ENCODE measurements at places on chromosomes 16 and 17.

- no peak for DNase-seq
These were observed 11.6 kb upstream of the DLX4 start for GRCh38 chr17:49957350-49957749.

DNA sequence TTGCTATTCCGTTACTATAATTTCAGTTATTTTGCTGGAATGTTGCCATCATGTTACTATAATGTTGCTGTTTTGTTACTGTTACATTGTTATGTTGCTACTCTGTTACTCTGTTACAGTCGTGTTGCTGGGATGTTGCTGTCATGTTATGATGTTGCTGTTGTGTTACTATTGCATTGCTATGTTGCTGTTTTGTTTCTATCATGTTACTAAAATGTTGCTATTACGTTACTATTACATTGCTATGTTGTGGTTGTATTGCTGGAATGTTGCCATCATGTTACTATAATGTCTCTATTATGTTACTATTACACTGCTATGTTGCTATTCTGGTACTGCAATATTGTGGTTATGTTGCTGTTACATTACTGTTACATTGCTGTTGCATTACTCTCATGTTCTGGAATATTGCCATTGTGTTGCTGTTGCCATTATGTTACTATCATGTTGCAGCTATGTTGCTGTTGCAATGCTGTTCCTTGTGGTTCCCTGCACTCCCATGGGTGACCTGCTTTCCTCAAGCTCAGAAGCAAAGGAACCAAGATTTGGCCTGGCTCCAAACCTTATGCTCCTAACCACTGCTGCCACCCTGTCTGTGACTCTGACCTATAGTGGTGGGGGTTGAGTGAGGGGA lies 64.4 kb downstream of the ABCC6 start:
- no peak for DNase-seq

- no peak for DNase-seq
These were observed 15.5 kb downstream of the NEUROD2 start for GRCh38 chr17:39591958-39592954.

DNA sequence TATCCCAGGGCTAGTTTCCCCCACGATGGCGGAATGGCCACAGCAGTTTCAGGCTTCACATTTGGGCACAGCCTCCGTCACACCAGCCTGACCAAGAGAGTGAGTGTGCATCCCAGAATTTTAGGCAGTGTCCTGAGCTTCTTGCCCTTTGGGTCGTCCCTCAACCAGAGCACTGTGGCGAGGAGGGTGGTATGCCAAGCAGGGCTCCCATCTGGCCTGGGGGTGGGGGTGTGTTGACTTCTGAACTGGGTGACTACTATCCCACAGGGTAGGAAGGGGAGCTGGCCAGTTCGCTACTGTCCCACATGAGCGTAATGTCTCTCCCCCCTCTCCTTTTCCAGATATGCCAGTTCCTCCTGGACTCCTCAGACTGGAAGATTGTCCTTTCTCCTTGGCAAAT lies 16.1 kb downstream of the USP10 start:
- no peak for DNase-seq

DNA sequence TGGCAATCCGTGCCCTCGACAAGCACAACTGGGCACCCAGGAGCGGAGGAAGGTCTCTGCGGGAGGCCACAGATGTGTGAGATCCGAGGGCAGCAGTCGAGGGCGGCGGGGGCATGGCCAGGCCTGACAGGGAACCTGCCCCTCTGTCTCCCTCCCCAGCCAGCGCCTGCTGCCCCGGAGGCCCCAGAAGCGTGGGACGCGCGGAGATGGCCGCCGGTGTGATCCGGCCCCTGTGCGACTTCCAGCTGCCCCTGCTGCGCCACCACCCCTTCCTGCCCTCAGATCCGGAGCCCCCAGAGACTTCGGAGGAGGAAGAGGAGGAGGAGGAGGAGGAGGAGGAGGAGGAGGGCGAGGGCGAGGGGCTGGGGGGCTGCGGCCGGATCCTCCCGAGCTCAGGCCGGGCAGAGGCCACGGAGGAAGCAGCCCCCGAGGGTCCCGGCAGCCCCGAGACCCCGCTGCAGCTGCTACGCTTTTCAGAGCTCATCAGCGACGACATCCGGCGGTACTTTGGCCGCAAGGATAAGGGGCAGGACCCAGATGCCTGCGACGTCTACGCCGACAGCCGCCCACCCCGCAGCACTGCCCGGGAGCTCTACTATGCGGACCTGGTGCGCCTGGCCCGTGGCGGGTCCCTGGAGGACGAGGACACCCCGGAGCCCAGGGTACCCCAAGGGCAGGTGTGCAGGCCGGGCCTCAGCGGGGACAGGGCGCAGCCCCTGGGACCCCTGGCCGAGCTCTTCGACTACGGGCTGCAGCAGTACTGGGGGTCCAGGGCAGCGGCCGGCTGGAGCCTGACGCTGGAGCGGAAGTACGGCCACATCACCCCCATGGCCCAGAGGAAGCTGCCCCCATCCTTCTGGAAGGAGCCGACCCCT lies 1.7 kb downstream of the PERCC1 start:
- no peak for DNase-seq

- DNase-seq, result no peak
These were observed 3.5 kb upstream of the CES4A start for GRCh38 chr16:66984892-66985311.

GRCh38 chr16:81651758-81652718 lies 127.1 kb upstream of the PLCG2 start:
- no peak for DNase-seq

- DNase-seq, result no peak
These were observed 14.6 kb downstream of the AP1G1 start for GRCh38 chr16:71794018-71794417.

- DNase-seq, result no peak
These were observed 202.5 kb downstream of the MSI2 start for GRCh38 chr17:57458718-57459285.

DNA sequence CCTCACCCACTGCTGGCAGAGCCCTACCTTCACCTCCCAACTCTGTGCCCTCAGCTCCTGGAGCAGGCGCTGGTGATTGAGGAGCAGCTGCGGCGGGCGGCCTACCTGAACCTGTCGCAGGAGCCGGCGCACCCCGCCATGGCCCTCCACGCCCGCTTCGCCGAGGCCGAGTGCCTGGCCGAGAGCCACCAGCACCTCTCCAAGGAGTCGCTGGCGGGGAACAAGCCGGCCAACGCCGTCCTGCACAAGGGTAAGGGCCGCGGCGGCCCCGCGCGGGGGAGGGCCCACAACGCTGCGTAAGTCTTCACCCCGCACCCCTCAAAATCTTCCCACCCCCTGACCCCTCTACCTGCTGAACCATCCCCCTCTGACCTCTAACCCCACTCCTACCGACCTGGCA lies 7.0 kb downstream of the RNF227 start:
- no peak for DNase-seq

DNA sequence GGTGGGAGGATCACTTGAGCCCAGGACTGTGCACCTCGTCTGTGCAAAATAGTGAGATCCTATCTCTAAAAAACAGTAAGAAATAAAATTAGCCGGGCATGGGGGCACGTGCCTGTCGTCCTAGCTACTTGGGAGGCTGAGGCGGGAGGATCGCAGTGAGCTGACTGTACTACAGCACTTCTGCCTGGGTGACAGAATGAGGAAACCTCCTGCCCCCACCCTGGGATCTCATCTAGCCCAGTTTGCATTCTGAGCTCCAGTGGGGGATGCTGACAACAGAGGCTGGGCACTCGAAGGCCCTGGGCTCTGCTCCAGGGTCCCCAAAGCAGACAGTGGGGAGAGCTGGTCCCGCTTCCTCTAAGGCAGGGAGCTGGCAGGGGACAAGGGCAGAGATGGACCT lies 7.1 kb downstream of the NAGPA start:
- no peak for DNase-seq

DNA sequence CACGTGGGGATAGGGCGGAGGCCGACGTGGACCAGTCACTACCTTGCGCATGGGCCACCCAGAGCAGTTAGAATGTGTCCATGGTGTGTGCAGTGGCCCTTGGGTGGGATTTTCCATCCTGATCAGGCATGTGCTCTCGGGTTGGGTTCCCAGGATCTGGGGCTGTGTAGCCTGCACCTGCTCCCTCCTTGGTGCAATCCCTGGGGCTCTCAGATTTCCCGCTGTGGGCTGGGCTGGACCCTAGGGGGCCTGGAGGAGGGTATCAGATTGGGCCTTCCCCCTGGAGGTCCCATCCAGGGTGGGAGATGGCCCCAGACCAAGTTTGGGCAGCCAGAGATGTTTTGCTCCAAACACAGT lies 1.3 kb downstream of the SMTNL2 start:
- DNase-seq, result no peak

DNA sequence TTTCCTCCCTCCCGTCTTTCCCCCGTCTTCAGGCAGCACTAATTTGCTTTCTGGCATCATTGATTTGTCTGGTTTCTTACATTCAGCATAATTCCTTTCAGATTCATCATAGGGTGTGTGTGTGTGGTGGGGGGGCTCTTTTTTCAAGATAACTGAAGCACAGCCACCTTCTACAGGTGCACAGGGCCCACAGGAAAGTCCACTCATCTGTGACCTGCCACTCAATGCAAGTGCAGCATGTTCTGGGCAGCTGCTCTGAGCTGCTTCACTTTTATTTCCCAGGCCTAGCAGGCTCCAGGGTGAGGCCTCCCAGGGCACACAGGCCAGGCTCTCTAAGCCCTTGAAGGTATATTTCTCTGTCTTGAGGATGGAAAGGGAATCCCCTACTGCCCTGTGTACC lies 35.2 kb upstream of the MYH10 start:
- DNase-seq, result no peak

Measured in stimulated activated CD8-positive, alpha-beta memory T cell treated with anti-CD3 and anti-CD28 coated beads, Interleukin-2, amount 100 ng/mL, for 1 hour (primary cell).